ENCODE measurements at places on chromosomes 12 and 14.

- DNase-seq, result no peak
- no peaks in the 10 kb centered on the region for H3K27me3 ChIP-seq
- H3K27ac ChIP-seq, result no peak overlapping the region
These were observed 32.1 kb downstream of the FMNL3 start for GRCh38 chr12:49675137-49675536.

GRCh38 chr14:94161981-94162380 is 12.1 kb upstream of the PPP4R4 start:
- H3K27me3 ChIP-seq, result no peaks in the 10 kb centered on the region
- DNase-seq, result no peak
- H3K27ac ChIP-seq, result no peak overlapping the region
- no peaks in the 10 kb centered on the region for H3K36me3 ChIP-seq
- peaks cover 16% of the 10 kb centered on the region for H3K4me1 ChIP-seq

- no peak overlapping the region for H3K27ac ChIP-seq
- H3K4me3 ChIP-seq, result no peak overlapping the region
- no peaks in the 10 kb centered on the region for H3K27me3 ChIP-seq
- H3K4me1 ChIP-seq, result no peaks in the 10 kb centered on the region
These were observed 26.0 kb upstream of the VPS37B start for GRCh38 chr12:122921917-122922316.

- H3K27ac ChIP-seq, result no peak overlapping the region
- no peaks in the 10 kb centered on the region for H3K4me1 ChIP-seq
- peaks cover 9% of the 10 kb centered on the region for H3K27me3 ChIP-seq
These were observed 2.1 kb upstream of the TMEM263 start for GRCh38 chr12:106953352-106954250.

GRCh38 chr14:104556256-104557021 is 23.1 kb upstream of the C14orf180 start:
- H3K27me3 ChIP-seq, result no peaks in the 10 kb centered on the region
- no peak for DNase-seq
- no peak overlapping the region for H3K4me3 ChIP-seq
- no peaks in the 10 kb centered on the region for H3K4me1 ChIP-seq

- no peaks in the 10 kb centered on the region for H3K27me3 ChIP-seq
- H3K27ac ChIP-seq, result no peak overlapping the region
- no peaks in the 10 kb centered on the region for H3K4me1 ChIP-seq
- no peaks in the 10 kb centered on the region for H3K36me3 ChIP-seq
These were observed 31.3 kb downstream of the MMAB start for GRCh38 chr12:109542014-109542413.

DNA sequence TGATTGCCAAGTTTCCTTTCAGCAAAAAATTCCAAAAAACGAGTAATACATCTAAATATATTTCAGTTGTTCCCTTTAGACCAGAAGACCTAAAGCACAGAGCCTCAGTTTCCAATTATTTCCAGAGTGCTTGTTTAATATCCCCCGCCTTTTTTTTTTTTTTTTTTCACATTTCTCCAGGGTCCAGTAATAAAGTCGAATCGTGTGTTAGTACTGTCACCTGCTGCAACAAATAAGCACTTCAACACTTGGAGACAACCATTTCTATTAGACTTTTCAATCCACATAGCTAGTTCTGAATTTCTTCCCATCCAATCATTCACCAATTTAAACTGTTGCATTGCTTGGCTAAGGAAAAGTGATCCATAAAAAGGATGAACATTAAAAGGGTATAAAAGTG is 13.6 kb downstream of the PDE6H start:
- no peak for DNase-seq
- H3K27me3 ChIP-seq, result no peaks in the 10 kb centered on the region
- no peaks in the 10 kb centered on the region for H3K4me1 ChIP-seq
- no peak overlapping the region for H3K27ac ChIP-seq
- no peaks in the 10 kb centered on the region for H3K36me3 ChIP-seq

- peaks cover 29% of the 10 kb centered on the region for H3K4me1 ChIP-seq
- no peak for DNase-seq
- H3K27ac ChIP-seq, result no peak overlapping the region
- no peaks in the 10 kb centered on the region for H3K27me3 ChIP-seq
These were observed 20.5 kb downstream of the ACTN1 start for GRCh38 chr14:68958553-68958952.

- H3K4me3 ChIP-seq, result no peak overlapping the region
- no peaks in the 10 kb centered on the region for H3K4me1 ChIP-seq
- DNase-seq, result no peak
- no peaks in the 10 kb centered on the region for H3K36me3 ChIP-seq
These were observed 23.9 kb downstream of the CLSTN3 start for GRCh38 chr12:7154042-7154441.

DNA sequence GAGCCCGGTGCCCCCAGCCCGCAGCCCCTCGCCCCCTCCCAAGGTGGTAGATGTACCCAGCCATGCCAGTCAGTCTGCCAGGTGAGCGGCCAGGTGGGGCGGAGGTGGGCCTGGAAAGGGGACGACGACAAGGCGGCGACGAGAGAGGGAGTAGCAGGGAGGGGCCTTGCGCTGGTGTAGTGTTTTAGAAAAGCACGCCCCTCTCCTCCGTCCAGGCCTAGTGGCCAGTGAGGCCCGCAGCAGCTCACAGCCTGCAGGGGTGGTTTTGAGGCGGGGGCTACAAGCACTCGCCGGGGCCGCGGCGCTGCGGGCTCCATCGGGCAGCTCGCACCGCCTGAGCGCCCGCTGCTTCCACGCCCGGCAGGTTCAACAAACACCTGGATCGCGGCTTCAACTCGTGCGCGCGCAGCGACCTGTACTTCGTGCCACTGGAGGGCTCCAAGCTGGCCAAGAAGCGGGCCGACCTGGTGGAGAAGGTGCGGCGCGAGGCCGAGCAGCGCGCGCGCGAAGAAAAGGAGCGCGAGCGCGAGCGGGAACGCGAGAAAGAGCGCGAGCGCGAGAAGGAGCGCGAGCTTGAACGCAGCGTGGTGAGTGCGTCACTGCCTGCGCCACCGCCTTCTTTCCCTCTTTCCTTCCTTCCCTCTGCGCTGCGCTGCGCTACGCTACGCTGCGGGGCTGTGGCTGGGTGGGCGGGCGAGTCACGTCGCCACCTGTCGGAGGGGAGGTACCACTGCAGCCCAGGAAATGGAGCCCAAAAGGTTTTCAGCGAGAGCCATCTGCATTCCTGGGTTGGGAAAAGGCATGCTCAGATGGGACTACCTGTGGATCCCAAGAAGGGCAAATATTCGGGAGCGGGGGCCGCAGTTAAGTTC is 5.9 kb upstream of the RNU7-1 start:
- DNase-seq, result peak; percentile 97
- peak overlapping the region; percentile 56 for H3K4me3 ChIP-seq
- H3K36me3 ChIP-seq, result no peaks in the 10 kb centered on the region
- H3K4me1 ChIP-seq, result peaks cover 11% of the 10 kb centered on the region
- H3K27ac ChIP-seq, result peak overlapping the region; percentile 89
- no peaks in the 10 kb centered on the region for H3K27me3 ChIP-seq

DNA sequence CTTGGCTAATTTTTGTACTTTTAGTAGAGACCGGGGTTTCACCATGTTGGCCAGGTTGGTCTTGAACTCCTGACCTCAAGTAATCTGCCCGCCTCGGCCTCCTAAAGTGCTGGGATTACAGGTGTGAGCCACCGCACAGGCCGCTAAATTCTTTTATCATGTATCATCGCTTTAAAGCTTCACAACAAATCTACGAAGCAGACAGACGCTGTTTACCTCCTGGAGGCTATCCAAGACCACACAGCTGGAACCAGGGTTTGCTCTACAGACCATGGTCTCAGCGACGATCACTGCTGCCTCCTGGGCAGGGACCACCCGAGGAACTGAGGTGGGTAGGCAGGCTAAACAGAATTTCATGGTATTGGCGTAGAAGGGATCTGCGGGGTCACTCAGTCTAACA is 27.2 kb downstream of the KRT80 start:
- H3K36me3 ChIP-seq, result no peaks in the 10 kb centered on the region
- no peak overlapping the region for H3K4me3 ChIP-seq
- no peak overlapping the region for H3K27ac ChIP-seq
- no peaks in the 10 kb centered on the region for H3K27me3 ChIP-seq
- no peak for DNase-seq

DNA sequence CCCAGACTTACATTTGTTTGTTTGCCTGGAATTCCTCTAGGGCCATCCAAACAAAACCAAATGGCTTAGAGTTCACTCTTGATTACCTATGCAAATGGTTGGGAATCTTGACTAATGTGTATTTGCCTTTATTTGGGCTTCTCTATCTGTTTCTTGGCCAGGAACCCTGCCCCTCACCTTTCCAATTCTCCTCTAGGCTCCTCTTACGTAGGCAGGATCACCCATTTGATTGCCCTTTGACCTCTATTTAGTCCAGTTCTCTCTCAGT is 123.0 kb upstream of the DYRK2 start:
- peaks cover 16% of the 10 kb centered on the region for H3K4me1 ChIP-seq
- DNase-seq, result peak; percentile 29
- no peak overlapping the region for H3K27ac ChIP-seq

GRCh38 chr12:86249851-86250250 is 6.3 kb downstream of the MGAT4C start:
- no peak overlapping the region for H3K27ac ChIP-seq
- no peaks in the 10 kb centered on the region for H3K36me3 ChIP-seq

DNA sequence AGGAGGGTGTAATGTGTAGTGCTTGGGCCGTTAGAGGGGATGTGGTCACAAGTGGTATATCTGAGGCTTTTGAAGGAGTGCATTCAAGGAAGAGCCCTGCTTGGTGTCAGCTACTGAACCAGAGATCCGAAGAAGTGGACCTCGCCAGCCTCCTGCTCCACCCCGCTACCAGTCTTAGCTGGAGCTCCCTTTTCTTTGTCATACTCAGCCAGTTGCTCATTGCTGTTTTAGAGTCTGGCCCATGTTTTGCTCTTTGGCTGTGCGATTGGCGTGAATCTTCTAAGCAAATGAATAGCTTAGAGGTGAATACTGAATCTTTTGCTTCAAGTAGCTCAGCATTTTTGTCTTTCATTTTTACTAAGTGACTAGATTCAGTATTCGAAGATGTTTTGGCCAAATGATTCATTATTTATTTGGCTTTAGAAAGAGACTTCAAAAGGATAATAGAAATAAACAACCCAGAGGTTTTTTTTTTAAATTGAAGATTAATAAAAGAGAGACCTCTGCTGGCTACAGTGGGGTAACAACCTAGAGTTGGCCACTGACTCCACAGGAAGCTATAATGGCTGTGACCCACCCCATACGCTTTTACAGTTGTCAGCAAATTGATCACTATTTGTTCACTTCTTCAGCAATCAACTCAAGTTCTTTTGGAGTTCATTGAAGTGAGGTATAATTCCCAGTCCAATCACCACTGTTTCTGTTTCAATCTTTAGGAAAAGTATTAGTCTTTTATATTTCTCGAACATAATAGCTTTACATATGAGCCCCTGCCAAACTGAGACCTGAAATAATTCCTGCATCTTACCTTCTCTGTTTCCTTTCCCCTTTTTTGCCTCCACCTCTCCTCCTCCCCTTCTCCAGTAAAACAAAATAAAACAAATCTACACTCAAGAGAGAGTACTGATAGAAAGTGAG is 19.9 kb downstream of the CDKN1B start:
- H3K27me3 ChIP-seq, result no peaks in the 10 kb centered on the region
- H3K4me3 ChIP-seq, result no peak overlapping the region
- H3K36me3 ChIP-seq, result no peaks in the 10 kb centered on the region
- DNase-seq, result peak; percentile 32
- peaks cover 14% of the 10 kb centered on the region for H3K4me1 ChIP-seq

DNA sequence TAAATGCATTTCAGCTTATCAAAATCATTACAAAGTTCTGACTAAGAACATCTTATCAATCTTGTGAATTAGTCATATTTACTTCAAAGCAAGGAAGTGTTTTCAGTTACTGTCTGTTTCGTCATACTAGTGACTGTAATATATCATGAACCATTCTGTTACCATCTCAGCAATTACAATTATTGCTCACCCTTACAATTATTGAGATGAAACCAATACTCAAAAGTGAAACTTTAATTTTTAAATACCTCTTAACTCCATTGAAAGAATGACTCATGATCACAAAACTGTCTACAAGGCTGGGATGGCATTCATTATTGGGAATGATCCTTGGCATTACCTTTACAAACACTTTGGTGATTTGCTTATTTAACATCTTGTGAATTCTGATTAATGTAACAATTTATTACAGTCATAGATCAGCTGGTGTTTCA is 90.3 kb downstream of the RPS6KA5 start:
- no peaks in the 10 kb centered on the region for H3K27me3 ChIP-seq
- no peak overlapping the region for H3K4me3 ChIP-seq
- no peaks in the 10 kb centered on the region for H3K4me1 ChIP-seq
- H3K36me3 ChIP-seq, result no peaks in the 10 kb centered on the region

GRCh38 chr12:14751986-14752385 is 51.3 kb downstream of the WBP11 start:
- no peaks in the 10 kb centered on the region for H3K36me3 ChIP-seq
- H3K4me3 ChIP-seq, result no peak overlapping the region
- DNase-seq, result no peak
- no peaks in the 10 kb centered on the region for H3K4me1 ChIP-seq
- H3K27ac ChIP-seq, result no peak overlapping the region

DNA sequence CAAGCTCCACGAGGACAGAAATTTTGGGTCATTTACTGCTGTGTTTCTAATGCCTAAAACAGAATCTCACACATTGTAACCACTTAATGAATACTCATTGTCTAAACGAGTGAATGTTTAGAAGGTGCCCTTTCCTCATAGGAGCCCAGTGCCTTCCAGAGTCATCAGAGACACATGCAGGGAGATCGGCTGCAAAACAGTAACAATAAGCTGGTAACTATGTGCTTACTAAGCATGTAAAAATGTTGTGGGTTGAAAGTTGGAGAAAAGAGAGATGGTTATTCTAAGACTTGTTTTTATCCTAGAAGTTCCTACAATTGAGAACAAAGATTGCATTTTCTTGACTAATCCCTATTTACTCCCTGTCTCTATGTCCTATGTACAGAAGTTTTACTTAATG is 7.4 kb downstream of the TESPA1 start:
- DNase-seq, result no peak
- H3K27me3 ChIP-seq, result no peaks in the 10 kb centered on the region
- H3K27ac ChIP-seq, result no peak overlapping the region
- H3K36me3 ChIP-seq, result no peaks in the 10 kb centered on the region
- H3K4me1 ChIP-seq, result peaks cover 16% of the 10 kb centered on the region
- no peak overlapping the region for H3K4me3 ChIP-seq

- H3K36me3 ChIP-seq, result peaks cover 14% of the 10 kb centered on the region
- no peak for DNase-seq
- no peaks in the 10 kb centered on the region for H3K4me1 ChIP-seq
- H3K27me3 ChIP-seq, result no peaks in the 10 kb centered on the region
These were observed 10.3 kb downstream of the GPX2 start for GRCh38 chr14:64932231-64932630.

DNA sequence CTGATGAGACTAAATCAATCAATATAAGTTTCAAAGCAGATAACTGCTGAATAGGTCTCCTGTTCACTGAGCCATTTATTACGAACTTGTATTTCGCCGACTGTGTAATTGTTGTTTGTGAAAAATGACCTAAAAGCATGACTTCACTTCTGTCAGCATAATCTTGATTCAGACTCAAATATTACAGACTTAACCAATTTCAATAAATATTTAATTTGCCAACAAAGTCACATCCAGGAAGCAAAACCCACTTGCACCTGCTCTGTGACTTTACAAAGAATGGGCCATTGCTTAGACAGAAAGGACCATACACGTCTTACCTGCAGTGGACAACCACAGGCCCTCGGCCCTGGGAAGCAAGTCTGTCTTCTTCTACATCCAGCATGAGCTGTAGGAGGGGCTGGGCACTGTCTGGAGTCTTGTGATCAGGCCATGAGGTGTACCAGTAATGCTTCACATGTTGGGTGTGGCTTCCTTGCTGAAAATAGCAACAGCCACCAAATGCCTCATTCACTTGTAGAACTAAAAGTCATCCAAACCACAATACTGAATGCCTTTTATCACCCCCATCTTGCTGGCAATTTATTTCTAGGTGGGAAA is 23.5 kb upstream of the PTPRB start:
- H3K4me1 ChIP-seq, result peaks cover 18% of the 10 kb centered on the region
- H3K4me3 ChIP-seq, result no peak overlapping the region
- H3K27ac ChIP-seq, result no peak overlapping the region
- no peaks in the 10 kb centered on the region for H3K36me3 ChIP-seq
- no peak for DNase-seq
- no peaks in the 10 kb centered on the region for H3K27me3 ChIP-seq
